ENCODE measurements at places on chromosomes 1 and 21. TPM values are rescaled to one million over a fixed set of nuclear protein-coding genes. Genes with fewer than 3 reads are reported as not detected.

GRCh38 chr1:222539951-222540597 is 7.8 kb downstream of the HHIPL2 start:
- DNase-seq = no peak

DNA sequence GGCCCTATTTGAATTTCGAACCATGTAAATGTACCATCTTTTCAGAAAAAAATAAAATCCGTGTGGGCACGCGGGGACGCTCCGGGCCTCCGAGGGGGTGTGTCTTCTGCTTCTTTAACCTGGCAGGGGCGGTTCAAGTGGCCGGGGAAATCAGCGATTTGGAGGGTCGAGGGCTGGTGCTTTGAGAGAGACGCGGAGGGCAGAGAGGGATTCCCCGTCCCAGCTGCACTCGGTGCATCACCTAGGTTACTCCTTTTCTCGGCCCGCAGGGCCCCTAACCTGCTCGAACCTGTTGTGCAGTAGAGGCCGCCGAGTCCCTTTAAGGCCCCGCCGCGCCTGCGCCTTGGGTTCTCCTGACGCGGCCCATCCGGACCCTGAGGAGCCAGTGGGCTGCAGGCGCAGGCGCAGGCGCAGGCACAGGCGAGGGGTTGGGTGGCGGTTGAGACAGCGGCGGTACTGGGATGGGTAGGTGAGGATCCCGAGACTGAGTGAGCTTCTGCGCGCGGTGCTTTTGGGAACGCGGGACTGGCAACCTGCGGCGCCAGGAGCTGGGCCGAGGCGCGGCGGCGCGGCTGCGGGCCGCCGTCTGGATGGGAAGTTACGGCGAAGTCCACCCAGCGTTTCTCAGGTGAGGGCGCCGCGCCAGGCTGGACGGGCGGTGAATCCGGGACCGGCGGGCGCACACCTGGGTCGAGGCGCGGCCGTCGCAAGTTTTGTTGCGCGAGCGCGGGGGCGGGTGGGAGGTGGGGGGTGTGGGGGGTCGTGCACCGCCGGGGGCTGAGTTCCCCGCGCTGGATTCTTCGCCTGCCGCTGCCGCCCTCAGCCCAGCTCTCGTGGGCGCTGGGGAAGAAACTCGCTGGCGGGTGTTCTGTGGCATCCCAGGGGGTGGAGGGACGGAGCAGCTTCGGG is at the start of gene NBPF3:
NBPF3 (plus strand) TSS at position 417 of the 909 bp plus-strand sequence. CDS start 4,950 bp downstream, outside the sequence.
- DNase-seq = peak; percentile 87

DNA sequence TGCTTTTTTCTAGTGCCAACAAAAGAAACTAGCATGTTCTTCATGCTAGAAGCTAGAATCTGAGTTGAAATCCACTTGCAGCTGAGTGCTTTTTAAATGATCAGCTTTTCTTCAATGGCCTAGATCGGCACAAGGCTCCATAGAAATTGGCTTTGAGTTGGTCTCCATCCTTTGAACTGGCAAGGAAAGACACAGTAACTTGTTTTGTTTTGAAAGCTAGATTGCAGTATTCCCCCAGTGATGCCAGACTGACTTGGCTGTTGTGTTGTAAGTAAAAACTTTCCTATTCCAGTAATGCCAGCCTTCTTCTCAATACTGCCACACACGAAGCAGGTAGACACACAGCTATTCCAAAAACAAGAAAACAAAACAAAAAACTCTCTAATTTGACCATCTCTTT is 139.1 kb downstream of the FMN2 start:
- peak; percentile 6 for DNase-seq

DNA sequence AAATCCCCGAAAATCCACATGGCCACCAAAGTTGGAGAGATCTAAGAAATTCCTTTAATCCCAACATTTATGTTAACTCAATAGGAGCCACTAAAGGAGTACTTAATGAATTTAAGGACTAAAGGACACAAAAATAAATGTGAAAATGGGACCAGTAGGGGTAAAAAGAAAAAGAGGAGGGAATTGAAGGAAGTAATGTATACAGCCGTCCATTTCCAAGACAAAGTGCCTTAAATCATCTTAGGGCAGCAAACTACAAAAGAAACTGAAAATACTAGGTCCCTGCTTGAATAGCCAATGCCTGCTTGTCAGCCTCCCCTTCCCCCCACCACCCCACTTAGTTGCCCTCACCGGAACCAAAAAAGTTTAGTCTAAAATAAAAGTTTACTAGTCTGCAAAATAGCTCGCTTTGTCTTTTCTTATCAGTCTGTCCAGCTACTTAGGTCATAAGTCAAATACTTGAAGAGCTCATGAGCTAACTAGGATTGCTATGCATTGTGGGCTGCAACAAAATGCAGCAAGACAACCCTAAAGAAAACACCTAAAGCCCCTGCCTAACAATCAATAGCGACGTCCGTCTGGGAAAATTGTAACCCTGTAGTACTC is 66.3 kb upstream of the TLR5 start:
- DNase-seq = no peak

DNA sequence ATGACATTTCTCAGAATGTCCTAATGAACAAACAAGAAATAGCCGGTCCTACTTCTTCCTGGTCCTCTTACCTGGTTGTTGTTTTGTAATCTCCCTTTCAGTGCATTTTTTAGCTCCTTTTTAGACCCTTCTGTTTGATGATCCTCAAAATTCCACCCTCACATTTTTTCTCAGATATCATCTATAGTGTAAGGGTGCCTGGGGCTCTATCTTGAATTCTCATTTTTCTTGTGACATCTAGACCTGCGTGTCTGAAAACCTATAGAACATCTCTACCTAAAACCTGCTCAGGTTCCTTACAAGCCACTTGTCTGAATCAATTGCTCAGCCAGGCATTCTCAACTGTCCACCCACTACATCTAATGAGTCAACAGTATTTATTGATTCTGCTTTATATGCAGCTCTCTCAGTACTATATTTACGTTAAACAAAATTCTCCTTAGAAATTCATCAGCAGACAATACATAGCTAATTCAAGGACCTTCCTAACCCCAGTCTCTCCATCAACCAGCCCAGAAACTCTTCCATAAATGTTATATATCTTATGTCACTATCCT is 36.5 kb upstream of the USH2A start:
- DNase-seq = no peak

DNA sequence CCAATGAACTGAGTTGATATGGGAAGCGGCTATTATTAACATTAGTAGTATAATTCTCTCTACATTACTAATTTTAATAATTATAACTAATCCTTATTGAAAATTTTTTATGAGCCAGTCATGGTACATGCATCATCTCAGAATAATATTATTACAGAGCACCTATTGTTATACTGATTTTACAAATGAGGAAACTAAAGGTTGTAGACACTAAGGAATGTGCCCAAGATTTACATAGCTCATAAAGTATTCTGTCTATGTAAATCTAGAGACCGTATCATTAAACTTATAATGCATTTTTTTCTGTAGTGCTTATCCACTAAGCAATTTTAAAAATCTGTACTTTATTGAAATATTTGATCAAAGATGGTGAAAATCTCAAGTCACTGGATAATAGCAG is 825.9 kb downstream of the PLA2G4A start:
- no peak for DNase-seq

GRCh38 chr1:66207484-66207883 is 326.5 kb upstream of the SGIP1 start:
- DNase-seq = peak; percentile 20

- no peak for DNase-seq
Observed at GRCh38 chr1:94676686-94677085, 135.1 kb upstream of the F3 start.

DNA sequence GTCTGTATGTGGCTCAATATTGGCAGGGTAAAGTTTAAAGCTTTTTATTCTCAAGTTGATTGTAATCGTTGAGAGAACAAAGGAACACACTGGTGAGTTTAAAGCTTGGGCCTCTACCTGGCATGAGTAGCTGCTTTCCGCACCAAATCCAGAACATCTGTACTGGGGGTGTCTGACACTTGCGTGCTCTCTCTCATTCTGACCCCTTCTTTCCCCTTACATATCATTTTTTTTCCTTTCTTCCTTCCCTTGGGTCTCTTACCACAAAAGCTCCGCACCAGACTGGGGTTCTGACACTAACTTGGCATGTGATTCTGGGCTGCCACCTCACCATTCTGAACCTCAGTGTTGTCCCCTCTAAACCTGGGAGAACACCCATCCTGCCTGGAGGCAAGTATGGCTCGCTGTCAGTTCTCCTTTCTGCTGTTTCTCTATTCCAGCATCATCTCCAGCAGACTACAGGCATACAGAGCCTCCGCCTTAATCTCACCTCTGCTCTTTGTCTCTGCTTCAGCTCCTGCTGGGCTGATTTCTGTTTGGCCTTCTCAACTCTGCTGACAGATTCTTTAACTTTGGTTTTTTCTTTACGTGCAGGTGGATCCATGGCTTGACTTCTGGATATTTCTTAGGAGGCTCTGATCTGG is 859 bp upstream of the ERMAP start:
- peak; percentile 18 for DNase-seq

DNA sequence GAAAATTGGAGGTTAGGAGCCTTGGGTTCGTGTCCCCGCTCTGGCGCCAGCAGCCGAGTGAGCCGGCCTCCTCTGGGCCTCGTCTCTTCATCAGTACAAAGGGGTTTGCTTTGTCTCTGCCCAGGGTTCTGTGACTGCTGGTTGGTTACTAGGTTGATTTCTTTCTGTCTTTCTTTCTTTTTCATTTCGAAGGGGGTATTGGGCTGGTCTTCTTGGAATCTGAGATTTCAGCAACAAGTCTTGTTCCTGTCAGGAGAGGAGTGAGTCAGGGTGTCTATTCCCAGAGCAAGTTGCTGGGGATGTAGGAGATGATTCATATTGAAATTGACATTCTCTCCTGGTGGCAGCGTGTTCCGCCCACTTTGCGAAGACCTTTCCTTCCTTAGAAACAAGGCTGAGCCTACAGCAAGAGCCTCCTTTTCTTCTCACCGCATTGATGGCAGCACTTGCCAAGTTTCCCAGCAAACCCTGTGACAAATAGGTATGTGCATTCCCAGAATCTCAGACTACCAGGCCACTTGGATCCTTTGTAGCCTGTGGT is 79.2 kb downstream of the MAN1C1 start:
- DNase-seq = no peak

GRCh38 chr1:67889953-67890567 is 56.8 kb upstream of the GNG12 start:
- no peak for DNase-seq

DNA sequence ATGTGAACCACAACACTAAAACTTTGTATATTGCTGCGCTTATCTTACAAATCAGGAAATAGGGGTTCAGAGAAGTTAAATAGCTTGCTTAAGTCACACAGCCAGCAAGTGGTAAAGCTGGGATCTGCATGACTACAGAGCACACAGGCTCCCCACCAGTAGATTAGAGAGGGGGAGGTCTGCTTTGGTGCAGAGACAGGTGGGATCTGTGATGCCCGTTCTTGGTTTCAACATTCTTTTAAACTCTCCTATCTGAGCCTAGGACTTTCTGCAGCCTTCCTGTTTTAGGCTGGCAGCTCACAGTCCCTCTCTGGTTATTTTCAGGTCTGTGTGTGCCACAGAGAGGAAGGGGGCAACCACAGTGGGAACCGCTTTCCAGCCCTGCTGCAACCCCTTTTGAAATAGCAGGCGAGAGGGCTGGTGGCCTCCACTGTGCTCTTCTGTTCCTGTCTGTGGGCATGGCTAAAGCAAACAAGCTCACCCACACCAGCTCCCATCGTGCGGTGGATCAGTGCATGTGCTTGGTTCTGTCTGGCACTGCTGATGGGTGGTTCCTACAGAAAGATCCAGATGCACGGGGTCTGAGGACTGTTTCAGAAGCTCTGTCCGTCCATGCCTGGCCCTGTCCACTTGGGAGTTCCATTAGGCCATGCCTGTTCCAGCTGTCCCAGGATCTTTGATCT is 1.7 kb upstream of the IL6R start:
- DNase-seq = no peak

GRCh38 chr1:22462928-22463327 is 11.3 kb downstream of the ZBTB40 start:
- DNase-seq = no peak

GRCh38 chr1:155877945-155878344 is 18.6 kb downstream of the SYT11 start:
- DNase-seq = no peak

DNA sequence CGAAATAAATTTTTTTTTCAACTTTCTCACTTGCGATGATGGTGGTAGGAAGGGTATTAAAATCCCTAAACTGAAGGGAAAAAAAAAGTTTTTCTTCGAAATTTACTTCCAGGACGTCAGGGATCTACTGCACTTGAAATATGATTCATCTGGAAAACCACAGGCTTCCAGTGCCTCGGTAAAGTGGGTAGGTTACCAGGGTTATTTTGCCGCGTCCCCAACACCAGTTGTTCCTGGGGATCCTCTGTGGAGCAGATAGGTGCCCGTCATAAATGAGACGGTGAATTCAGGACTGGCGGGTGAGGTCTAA is 773 bp downstream of the RABIF start:
- DNase-seq = no peak

DNA sequence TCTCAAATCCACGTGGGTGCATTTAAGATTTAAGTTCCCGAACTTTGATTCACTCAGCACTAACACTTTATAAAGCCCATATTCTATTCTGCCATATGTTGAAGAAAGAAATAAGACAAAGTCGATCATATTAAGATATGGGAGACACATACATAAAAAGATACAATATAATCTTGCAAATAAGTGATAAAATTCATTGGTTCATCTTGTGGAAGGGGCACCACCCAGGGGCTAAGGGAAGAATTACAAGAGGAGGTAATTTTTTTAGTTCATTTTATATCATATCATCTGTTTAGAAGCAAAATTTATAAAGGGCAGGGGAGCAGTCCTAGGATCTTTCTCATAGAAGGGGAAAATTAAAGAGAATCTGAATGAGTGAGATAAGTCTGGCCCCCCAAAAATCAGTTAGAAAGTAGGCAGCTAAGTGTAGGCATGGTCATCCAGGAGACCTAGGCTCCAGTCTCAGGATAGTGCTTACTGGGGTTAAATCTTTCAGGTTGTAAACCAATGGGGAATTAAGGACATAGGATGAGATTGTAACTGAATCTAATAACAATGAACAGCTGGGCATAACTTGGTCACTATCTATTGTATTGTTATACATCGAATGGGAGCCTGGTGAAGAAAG is 124.2 kb upstream of the L1TD1 start:
- no peak for DNase-seq

DNA sequence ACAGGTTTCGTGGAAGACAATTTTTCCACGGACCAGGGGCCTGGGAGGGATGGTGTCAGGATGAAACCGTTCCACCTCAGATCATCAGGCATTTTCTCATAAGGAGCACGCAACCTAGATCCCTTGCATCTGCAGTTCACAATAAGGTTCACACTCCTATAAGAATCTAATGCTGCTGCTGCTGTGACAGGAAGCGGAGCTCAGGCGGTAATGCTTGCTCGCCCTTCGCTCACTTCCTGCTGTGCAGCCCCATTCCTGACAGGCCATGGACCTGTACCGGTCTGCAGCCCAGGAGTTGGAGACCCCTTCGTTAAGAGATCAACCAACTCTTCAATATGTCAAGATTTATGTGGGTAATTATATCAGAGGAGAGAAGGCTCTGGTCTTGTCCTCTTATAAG is 3.3 kb upstream of the DHX9 start:
- DNase-seq = no peak

Gene SELL
- total RNA-seq = 1.3 TPM

Gene AHCTF1
- 36.7 TPM for total RNA-seq

Gene CLDN17
- total RNA-seq = not detected

Gene PCSK9
- total RNA-seq = 44.8 TPM

Gene CLCA1
- total RNA-seq = 0.54 TPM

Gene HOOK1
- total RNA-seq = 17.2 TPM

Gene ELF3
- 0.73 TPM for total RNA-seq

All from cerebellum (tissue), 4 donors.